ENCODE measurements at places on chromosomes 12 and 14.

- no peak for DNase-seq
Measured at GRCh38 chr12:124734224-124734788, 129.4 kb downstream of the SCARB1 start.

- no peak for DNase-seq
Measured at GRCh38 chr12:121575952-121576625, 4.7 kb downstream of the KDM2B start.

GRCh38 chr12:113697651-113698509 lies 226.2 kb upstream of the LHX5 start:
- no peak for DNase-seq

DNA sequence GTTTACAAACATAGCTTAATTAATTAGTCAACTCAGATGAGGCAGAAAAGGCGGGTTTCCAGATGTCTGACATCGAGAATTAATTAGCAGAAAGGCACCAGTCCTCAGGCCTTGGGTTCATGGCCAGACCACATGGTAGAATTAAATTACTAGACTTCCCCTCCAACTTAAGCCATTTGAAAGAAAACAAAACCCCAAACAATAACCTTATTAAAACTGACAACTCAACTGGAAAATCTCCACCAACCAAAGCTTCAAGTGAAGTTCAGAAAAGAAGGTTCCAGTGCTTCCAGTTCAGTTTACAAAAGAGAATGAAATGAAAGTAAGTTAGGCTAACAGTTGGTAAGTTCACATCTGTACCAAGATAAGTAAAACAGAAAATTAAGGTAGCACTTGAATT lies 349.5 kb downstream of the GRIN2B start:
- DNase-seq = no peak

DNA sequence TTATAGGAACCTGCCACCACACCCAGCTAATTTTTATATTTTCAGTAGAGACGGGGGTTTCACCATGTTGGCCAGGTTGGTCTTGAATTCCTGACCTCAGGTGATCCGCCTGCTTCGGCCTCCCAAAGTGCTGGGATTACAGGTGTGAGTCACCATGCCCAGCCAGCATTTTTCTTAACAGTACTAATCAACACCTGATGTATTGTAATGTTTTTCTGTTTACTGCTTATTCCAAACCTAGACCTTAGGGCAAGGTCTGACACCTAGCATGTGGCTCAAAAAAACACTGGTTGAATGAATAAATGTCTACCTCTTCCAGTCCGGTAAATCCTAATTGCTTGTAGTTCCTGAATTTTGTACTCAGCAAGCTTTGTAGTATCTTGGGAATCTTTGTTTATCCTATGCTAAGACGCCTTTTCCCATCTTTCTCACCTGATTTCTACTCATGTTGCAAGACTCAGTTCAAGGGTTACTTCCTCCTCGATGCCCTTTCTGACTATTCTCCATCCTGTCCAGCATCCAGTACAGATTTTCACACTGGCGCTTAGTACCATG lies 2.8 kb downstream of the PAN2 start:
- DNase-seq = no peak
